Ammon's horn (tissue), 1 donor: ENCODE measurements at places on chromosomes 6 and 20.
A peak's percentile ranks its signal among the peaks of the same experiment; 100 is the strongest.

DNA sequence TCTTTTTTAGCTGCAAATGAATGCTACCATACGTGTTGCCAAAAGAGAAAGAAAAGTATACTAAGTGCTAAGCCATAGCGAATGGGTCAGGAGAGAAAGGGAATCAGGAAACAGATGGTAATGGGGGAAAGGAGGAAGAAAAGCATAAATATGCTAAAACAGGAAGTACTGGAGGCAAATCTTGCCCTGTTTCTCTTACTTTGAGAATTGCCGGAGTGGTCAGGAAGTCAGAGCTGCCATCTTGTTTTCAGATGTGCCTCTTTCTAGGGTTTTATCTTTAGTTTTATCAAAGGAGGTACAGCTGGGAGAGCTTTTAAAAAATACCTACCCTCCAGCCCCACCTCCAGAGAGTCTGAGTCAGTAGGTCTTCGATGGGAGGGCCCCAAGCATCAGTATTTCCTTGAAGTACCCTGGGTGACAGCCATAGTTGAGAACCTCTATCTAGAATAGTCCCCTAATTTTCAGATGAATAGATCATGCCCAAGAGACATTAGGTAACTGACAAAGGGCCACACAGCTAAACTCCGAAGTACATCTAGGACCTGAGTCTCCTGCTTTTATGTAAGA, 193.3 kb downstream of the CLIC5 start:
- peak; percentile 25 for DNase-seq

GRCh38 chr6:170207586-170208181, 83.2 kb downstream of the DLL1 start:
- no peak for DNase-seq

- DNase-seq: no peak
These were observed 245.7 kb downstream of the RNF144B start for GRCh38 chr6:18632670-18633410.

GRCh38 chr6:46058951-46059350, 43.3 kb upstream of the CLIC5 start:
- DNase-seq: no peak

DNA sequence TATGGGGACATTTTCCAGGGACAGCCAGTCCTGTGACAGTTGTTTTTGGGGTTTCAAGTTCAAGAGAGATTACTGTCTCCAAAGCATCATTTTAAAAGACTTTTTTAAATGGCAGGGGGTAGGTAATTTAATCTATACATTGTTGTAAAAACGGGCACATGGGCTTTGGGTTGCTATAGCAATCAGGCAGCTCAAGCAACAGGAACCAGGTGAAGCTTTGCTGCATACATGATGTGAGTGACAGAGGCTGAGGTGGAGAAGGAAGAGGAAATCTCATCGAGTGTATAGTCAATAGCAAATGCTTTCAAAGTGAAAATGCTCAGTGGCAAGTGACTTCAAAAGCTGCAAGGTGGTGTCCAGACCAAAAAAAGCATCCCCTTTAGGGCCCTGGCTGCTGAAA, 277.4 kb upstream of the JAG1 start:
- DNase-seq: no peak

- DNase-seq: peak; percentile 84
These were observed 3.5 kb downstream of the SOBP start for GRCh38 chr6:107493158-107494057.

DNA sequence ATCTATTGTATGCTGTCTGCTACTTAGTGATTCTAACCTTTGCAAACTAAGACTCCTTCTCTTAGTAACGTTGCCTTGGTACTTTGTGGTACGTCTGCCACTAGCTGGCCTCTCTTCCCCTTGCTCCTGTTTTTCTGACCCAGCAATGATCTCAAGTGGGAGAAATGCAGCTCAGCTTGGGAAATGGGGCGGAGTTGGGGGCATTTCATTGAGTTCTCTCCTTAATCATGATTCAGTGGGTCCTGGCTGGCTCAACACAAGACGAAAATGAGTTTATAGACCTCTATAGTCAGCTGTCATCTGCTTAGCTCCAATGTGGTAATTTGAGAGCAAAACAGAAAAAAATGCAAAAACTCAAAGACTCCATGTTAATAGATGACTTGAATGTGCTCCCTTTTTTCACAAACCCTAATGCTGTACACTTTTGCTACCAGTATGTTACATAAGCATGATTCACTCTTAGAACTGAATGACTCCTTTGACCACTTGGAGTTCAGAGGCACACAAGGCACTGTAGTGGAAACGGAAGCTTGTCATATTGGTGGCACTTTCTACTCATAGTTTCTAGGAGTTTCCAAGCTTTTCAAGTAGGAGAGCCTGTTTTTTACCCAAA, 55.3 kb upstream of the SOX4 start:
- no peak for DNase-seq

GRCh38 chr6:145457556-145457955, 277.8 kb downstream of the EPM2A start:
- no peak for DNase-seq

DNA sequence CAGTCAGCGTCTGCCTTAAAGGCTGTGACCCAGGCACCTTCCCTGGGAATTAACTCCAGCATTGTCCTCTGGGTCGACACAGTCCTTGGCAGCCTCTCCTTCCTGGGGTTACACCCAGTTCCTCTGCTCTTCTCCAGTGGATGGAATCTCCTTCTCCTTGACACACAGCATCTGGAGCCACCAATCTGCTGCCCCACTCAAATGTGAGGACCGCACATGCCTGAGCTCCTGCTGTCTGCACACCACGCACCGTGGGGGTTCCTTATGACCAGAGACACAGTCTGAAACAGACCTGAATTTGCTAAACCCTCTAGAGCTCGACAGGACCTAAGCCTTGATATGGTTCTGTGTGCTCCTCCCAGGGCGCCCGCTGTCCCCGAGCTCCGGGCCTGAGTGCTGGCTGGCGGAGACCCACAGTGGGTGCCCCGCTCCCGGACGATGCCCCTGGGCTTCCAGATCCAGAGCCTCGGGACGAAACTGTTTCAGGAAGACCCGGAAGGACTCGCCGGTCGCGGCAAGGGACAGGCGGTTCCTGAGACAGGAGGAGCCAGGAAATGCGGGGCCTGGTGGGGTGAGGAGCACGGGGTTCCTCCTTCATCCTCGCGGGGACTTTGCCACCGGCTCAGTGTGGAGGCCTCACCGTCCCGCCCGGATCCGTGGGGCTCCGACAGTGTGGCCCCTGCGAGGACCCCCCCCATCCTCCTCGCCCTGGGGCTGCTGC, 2.5 kb upstream of the RAET1G start:
- DNase-seq: no peak

- peak; percentile 81 for DNase-seq
These were observed 29.2 kb upstream of the EXOC2 start for GRCh38 chr6:722077-722524.

DNA sequence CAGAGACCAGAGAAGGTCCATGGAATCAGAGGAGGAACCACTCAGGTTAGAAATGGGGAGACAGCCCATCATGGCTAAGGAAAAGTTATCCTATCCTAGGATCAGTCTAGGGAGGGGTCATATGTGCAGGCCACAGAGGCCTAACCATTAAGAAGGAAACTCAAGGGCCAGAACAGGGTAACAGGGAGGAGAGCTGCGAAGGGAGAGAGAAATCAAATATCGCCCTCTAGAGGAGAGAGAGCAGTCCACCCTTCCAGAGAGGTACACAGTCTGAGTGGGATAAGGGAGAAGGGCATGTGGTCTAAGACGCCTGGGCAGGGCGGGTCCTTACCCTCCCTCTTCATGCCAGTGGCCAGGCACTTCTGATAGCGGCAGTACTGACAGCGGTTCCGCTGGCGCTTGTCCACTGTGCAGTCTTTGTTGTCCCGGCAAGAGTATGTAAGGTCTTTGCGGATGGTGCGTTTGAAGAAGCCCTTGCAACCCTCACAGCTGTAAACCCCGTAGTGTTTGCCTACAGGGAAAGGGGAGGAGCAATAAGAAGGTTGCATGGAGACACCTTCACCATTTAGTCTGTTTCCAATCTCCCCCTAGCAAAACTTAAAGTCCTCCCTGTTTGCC, 2.9 kb downstream of the RXRB start:
- DNase-seq: peak; percentile 79

DNA sequence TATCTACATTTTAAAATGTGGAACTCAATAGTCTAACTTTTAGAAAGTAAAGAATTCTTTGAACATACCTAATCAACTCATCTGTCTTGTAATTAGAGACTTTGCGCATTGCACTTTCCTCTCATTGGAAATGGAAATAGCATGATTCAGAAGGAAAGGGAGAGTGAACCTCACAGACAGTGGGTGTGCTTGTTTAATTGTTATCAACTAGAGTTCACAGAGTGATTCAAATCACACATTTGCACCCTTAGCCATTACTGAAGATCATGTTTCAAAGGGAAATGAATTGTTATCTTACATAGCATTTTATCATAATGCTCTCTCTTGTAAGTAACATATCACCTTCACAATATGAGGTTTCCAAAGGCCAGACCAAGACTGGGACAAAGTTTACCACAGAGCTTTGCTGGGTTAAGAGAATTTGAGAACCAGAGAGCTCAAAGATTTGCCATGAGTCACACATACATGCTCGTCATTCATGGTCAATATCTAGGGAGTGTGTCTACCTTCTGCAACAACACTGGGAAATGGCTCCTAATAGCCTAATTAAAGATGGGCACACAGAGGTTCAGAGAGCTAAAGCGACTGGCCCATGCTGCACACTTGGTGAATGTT, 21.5 kb downstream of the GSTA3 start:
- no peak for DNase-seq

- peak; percentile 50 for DNase-seq
These were observed 671.8 kb downstream of the QKI start for GRCh38 chr6:164086076-164086887.

GRCh38 chr20:50330504-50331313, 140.1 kb downstream of the CEBPB start:
- DNase-seq: no peak

GRCh38 chr20:36493051-36493800, 48.1 kb upstream of the MYL9 start:
- DNase-seq: no peak

- no peak for DNase-seq
These were observed 52.7 kb upstream of the MYB start for GRCh38 chr6:135128268-135128914.

DNA sequence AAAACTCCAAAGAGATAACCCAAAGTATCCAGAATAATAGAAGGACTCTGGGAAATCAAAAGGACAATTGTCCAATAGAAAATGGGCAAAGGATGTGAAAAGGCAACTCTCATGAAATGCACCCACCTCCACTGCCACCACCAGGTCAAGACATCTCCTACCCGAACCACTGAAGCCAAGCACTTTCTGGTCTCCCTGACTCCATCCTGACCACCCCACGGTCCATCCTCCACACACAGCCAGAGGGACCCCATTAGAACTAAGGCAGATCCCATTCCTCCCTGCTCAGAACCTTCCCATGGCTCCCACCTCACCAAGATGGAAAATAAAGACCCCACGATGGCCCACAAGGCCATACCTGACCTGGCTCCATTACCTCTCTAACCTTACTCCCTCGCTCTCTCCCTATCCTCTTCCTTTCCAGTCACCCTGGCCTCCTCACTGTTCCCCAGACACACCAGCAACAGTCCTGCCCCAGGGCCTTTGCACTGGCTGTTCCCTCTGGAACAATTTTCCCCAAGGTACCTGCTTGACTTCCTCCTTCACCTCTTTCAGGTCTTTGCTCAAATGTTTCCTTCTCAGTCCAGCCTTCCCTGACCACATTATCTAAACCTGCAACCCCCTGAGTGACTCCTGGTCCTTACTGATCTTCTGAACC, 108.1 kb downstream of the PREX1 start:
- no peak for DNase-seq

- DNase-seq: no peak
These were observed 278.2 kb downstream of the CDC5L start for GRCh38 chr6:44665683-44666082.

DNA sequence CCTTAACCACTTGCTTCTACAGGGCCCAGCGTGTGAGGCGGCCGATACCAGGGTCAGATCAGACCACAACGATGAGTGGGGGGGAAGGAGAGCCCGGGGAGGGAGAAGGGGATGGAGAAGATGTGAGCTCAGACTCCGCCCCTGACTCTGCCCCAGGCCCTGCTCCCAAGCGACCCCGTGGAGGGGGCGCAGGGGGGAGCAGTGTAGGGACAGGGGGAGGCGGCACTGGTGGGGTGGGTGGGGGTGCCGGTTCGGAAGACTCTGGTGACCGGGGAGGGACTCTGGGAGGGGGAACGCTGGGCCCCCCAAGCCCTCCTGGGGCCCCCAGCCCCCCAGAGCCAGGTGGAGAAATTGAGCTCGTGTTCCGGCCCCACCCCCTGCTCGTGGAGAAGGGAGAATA, 2.8 kb downstream of the RING1 start:
- no peak for DNase-seq

GRCh38 chr20:8190043-8190880, 58.2 kb downstream of the PLCB1 start:
- no peak for DNase-seq

GRCh38 chr6:165755583-165755982, 92.5 kb upstream of the PDE10A start:
- DNase-seq: no peak

DNA sequence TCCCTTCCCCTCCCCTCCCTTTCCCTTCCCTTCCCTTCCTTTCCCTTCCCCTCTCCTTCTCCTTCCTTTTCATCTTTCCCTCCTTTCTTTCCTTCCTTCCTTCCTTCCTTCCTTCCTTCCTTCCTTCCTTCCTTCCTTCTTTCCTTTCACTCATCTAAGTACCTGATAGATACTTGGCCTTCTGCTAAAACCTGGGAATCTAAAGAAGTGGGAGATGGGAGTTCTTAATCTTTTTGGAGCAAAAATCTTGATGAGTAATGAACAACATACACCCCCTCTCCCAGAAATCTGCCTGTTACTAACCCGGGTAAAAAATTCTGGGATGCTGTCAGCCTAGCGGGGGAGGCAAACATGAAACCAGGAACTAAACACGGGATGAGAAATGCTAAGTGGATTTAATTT, 100.7 kb downstream of the VEGFA start:
- peak; percentile 56 for DNase-seq

DNA sequence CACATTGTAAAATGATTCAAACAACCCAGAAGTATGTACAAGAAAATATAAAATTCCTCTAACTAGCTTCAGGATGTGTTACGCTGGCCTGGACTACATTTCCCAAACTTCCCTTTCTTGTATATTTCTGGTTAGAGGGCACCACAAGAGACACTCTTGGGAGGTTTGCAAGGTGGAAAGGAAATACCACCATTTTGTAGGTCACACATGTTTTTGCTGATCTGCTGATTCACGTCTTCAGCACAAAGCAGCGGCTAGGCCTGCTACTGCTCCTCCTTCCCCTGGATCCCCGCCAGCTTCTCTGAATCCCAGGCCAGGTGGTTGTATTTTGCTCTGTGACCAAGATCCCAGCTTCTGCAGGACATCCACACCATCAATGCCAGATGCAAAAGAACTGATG, 104.2 kb downstream of the AGPAT4 start:
- DNase-seq: no peak

DNA sequence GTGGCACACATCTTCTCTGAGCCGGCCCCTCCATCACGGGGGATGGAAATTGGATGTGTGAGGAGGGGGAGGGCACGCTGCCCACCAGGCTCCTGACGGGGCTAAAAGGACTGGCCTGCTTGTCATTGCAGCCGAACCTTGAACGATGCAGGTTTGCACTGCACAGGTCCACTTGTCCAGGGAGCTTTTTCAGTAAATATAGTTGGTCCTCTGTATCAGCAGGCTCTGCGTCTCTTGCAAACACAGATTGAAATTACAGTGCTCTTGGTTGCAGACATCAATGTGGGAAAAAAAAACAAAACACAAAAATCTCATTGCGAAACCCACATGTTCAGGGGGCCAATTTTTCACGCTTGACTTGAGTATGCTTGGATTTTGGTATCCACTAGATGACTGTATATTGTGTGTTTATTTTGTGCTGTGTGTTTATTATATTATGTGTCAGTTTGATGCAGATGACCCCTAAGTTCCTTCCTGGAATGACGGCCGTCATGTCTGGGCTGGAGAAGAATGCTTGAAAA, 29.2 kb downstream of the ERMARD start:
- no peak for DNase-seq
